Stimulated activated CD8-positive, alpha-beta memory T cell treated with anti-CD3 and anti-CD28 coated beads, Interleukin-4, amount 100 ng/mL, for 1 hour (primary cell): ENCODE measurements at places on chromosomes 13 and 19.

GRCh38 chr19:50258918-50259372 is 55.5 kb downstream of the MYH14 start:
- DNase-seq: no peak

DNA sequence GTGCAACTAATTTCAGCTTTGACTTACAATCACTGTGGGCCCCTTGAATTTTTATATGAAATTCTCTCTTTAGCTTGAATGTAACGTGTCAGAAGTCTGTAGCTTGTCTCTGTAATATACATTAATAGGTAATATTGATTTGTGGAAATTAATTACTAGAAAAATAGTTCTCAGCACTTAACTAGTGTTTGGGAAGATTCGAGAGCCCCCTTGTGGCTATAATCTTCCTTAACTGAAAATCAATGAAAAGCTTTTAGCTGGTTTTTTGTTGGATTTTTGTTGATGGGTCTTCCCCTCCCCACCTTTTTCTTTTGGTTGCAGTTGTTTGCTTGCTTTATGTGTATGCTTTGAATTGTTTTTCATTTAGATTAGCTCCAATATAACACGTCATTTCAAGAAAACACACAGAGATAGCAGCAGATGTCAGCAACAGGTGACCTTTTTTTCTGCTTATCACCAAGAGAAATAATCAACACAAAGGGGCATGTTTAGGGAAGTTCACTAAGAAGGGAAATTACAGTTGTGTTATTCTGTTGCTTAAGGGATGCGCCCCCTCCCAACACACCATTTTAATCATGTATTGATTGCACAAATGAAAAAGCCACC is 176.8 kb downstream of the OXGR1 start:
- DNase-seq: no peak

DNA sequence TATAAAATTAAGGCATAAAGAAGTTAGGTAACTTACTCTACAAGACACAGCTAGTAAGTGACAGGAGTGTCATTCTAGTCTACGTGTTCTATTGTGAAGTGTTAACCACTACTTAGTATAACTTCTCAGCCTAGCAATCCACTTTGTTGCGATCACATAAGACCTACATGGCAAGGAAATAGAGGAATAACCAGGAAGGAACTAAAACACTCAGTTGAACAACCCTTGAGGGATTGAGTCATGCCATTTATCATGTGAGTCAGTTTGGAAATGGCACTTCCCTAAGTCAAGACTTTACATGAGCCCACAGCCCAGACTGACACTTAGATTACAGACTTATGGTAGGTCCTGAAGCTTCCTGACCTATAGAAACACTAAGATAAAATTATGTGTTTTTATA is 279.5 kb upstream of the PCDH20 start:
- no peak for DNase-seq

DNA sequence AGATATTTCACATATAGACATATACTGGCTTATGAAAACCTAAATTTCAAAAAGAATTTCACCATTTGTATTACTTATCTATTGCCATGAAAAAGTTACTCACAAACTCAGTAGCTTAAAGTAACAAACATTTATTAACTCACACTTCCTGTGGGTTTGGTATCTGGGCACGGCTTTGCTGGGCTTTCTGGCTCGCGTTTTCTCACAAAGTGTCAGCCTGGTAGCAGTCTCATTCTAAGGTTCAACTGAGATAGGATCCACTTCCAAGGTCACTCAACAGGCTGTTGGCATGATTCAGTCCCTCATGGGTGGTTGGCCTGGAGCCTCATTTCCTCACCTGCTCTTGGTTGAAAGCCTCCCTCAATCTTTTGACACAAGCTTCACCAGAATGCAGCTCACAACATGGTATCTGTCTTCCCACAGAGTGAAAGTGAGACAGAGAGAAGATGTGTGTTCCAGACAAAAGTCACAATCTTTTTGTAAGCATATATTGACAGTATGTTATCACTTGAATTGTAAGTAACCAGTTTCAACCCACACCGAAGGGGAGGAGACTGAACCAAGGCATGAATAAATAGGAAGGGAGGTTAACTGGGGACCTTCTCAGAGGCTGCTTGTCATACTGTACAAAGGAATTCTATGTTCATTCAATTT is 1065.8 kb upstream of the SPRY2 start:
- no peak for DNase-seq

GRCh38 chr19:10431254-10431942 is 11.1 kb downstream of the PDE4A start:
- DNase-seq: no peak

DNA sequence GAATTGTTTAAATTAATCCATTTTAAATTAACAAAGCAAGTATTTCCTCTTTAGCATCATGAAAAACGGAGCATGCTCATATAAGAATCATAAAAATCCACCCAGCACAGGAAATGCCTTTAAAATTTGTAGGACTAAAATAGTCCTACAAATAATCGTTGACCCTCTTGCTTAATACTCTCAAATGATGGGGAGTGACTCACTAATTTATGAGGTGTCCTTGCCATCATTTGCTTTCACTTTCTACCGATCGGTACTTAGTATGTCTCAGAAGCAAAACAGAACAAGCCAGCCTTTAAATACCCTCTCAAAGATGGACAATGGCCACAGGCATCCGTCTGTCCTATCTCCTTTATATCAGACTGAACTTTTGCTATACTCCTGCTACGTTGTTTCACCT is 97.2 kb downstream of the SUCLA2 start:
- no peak for DNase-seq

- DNase-seq: no peak
Observed at GRCh38 chr13:42039457-42039945, 8.9 kb upstream of the DGKH start.

- peak; percentile 43 for DNase-seq
Observed at GRCh38 chr19:7852851-7853769, 21.1 kb downstream of the PRR36 start.

- DNase-seq: no peak
Observed at GRCh38 chr13:45007225-45007624, 17.9 kb downstream of the GPALPP1 start.

GRCh38 chr13:46679369-46680120 is 117.4 kb downstream of the ESD start:
- no peak for DNase-seq

DNA sequence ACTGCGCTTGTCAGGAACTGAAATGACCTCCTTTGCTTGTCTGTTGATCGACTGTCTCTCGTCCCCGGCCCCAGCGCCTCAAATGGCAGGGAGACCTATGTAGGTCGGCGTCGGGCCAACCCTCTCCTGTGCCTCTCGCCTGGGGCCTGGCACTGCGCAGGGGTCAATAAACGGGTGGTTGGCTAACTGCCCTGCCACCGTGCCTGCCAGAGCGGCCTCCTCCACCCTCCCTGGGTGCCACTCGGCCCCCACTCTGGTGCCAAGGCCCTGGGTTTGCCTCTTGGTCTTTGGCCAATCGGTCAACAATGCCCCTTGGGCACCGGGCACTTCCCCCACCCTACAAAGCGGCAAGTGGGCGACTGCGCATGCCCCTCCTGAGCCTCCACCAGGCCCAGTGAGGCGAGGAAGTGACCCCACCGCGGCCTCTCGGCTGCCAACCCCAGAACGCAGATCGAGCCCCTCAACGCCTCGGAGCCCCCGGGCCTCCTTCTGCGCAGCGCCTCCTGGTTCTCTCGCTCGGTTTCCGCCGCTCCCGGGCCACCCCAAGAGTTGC is 1.1 kb downstream of the KEAP1 start:
- DNase-seq: no peak

GRCh38 chr13:36445891-36446351 is 13.6 kb downstream of the CCNA1 start:
- DNase-seq: no peak

- no peak for DNase-seq
Observed at GRCh38 chr13:35882722-35883497, 248.3 kb downstream of the DCLK1 start.

- DNase-seq: no peak
Observed at GRCh38 chr13:48437371-48437770, 24.5 kb upstream of the LPAR6 start.

GRCh38 chr19:54332149-54332548 is 6.8 kb downstream of the LILRA4 start:
- DNase-seq: no peak

GRCh38 chr13:40653527-40654318 is 12.7 kb downstream of the FOXO1 start:
- no peak for DNase-seq

DNA sequence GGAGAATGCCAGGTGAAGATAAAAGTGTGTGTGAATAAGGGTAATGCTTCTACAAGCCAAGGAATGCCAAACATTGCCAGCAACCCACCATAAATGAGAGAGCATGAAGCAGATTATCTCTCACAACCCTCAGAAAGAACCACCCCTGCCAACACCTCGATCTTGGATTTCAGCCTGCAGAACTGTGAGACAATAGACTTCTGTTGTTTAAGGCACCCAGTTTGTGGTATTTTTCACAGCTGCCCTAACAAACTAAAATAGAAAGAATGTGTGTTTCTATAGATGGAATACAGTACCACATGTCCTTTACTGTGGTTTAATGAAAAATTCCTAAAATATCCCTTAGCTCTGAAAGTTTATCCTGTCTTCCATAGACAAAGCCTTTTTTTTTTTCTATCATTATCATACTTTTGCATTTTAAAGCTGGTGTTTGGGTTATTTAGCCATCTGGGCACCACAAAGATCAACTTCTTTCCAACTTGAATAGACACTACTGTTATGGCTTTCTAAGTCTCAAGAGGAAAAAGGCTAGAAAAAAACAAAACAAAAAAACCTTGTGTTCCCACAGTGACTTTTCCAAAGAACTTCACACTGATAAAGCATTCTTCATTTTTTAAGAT is 505.6 kb downstream of the KCTD12 start:
- no peak for DNase-seq

DNA sequence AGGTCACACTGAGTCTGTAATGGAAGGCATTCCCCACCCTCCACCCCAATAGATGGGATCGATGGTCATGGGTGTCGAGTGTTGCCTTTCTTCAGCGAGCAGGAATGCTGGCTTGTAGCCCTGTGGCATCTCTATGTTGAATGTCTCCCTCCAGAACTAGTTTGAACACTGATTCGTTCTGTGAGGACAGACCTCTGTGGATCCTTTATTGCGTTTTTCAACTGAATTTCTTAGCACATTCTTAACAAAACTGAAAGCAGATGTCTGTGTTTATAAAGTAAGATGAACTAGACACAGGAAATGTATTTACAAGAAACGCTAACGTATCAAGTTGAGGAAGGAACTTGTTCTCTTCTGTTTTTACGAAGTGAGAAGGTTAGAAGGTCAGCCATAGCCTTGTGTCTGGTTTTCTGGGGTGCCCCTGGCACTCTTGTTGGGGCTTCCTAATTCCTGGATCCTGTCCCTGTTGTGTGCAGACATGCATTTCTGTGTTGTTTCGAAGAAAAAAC is 36.8 kb upstream of the TM9SF2 start:
- DNase-seq: no peak

GRCh38 chr13:24348797-24349515 is 39.6 kb downstream of the C1QTNF9 start:
- DNase-seq: no peak

GRCh38 chr19:53994811-53995210 is 3.4 kb downstream of the CACNG6 start:
- DNase-seq: no peak

- DNase-seq: no peak
Observed at GRCh38 chr19:18496980-18497256, 25.0 kb downstream of the ELL start.
